NCI-H69 (cell line): ENCODE measurements at places on chromosomes 16 and 17.

- DNase-seq = peak; percentile 24
Observed at GRCh38 chr16:52436339-52437276, 110.3 kb downstream of the TOX3 start.

GRCh38 chr17:2898255-2898926 is 102.2 kb downstream of the RAP1GAP2 start:
- DNase-seq = peak; percentile 63

- no peak for DNase-seq
Observed at GRCh38 chr16:8537691-8538342, 52.5 kb downstream of the TMEM114 start.

DNA sequence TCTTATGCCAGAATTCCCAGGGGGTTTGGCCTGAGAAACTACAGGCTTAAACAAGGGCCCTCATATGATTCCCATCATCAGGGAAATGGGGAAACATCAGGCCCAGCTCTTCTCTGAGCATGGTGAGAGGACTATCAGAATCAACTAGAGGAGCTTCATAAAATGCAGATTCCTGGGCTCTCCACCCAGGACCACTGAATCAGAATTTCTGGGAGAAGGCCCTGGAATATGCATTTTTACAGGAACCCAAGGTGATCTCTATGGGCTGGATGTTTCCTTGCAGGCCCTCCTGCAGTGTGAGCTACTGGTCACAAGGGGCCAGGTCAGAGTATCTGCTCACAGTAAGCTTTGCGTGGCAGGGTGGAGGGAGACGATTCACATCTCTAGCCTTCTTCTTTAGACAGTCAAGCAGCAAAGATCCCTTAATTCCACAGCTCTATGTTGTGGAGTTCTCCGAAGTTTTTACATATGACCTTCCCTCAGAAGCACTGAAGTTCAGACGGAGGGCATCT is 38.8 kb upstream of the HOXB13 start:
- DNase-seq = no peak

DNA sequence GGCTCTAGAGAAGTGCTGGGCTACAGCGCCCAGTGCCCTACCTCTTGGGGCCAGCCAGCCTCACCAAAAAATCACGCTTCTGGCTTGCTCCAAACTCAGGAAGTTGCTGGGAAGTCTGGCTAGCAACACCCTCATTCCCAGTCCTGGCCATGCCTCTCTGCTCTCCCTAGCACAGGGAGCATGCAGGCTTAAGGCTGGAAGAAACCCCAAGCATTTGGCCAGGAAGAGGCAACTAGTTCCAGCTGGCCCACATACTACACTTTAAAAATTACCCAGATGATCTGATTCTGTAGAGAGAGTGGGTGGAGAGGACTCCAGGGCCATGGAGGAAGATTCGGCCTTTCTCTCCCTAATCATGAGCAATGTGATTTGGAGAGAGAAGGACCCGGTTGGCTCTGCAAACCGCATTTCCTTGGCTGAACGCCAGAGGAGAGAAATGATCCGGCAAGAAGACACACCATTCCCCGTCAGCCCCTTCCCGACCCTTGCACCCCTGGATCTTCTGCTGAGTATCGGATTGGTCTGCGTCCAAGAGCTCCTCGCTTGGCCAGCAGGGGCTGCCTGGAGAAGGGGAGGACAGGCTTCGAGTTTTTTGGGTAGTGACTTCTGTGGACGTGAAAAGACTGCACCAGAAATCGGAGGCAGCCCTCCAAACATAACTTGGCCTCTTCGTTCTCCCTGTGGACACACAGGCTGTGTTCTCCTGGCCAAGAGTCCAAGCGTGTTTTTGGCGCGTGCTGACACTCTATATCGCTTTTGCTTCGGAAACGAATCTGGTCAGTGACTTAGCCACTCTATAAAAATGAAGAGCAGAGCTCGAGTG is 406.3 kb downstream of the WWOX start:
- DNase-seq = no peak

- no peak for DNase-seq
Observed at GRCh38 chr16:85291302-85292148, 179.3 kb upstream of the CIBAR2 start.

DNA sequence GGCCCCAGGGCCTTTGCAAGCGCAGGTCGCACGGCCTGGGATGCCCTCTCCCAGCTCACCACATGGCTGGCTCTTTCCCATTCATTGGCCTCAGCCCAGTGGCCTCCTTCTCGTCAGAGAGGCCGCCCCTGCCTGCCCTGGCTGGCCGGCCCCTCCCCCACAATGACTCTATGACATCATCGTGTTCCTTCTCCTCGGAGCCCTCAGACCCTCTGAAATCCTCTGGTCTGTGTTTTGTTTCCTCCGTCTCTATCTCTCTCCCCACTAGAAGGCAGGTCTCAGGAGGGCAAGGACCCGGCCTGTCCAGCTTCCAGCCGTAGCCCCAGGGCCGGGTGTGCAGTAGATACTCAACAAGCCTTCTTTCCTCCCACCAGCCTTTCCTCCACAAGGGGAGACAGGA is 164.8 kb upstream of the FOXF1 start:
- DNase-seq = no peak

- DNase-seq = peak; percentile 48
Observed at GRCh38 chr16:48617711-48618148, 7.8 kb upstream of the N4BP1 start.

GRCh38 chr17:71337938-71338337 is 782.9 kb upstream of the SOX9 start:
- DNase-seq = no peak

DNA sequence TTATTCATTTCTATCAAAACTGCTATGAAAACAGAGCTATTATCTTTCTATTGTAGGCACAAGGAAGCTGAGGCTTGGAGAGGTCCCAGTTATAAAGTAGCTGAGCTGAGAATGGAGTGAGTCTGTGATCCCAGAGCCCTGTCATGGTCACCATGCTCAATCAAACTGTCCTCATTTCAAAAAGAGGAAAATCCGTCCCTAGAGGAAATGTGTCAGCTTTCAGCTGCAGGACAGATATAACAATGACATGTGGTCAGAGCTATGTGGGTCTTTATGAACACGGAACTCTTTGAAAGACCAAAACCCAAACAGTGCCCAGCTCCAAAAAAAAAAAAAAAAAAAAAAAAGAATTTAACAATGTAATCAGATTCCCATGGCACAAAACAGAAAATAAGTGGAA is 266.1 kb downstream of the XYLT1 start:
- DNase-seq = no peak

GRCh38 chr17:38848557-38848891 is 5.0 kb downstream of the RPL23 start:
- no peak for DNase-seq

GRCh38 chr17:48241131-48241591 is 133.6 kb downstream of the SNX11 start:
- peak; percentile 99 for DNase-seq

GRCh38 chr16:86758932-86759331 is 180.6 kb downstream of the FOXL1 start:
- no peak for DNase-seq

DNA sequence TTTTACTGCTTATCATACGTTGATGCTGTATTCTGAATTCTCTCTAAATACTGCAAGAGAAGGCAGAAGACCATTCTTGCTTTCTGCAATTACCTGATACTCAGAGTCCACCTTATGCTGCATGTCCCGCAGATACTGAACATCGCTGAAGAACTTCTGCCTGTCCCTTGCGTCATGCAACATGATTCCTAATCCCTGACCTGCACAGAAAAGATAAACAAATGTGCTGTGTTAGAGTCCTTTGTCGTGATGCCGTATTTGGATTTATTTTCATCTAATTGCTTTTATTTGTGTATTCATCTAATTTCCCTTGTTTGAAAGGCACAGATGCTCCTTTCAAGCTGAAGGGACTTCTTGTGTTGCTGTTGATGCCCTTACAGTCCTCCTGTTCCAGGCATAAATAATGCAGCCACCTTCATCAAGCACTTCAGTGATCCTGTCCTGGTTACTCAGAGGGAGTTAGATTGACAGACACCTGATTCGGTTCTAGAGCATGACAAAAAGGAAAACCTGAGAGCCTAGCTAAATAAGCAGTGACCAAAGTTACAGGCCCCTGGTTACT is 6.5 kb downstream of the MARCHF10 start:
- peak; percentile 71 for DNase-seq

GRCh38 chr17:13351046-13351445 is 250.7 kb downstream of the HS3ST3A1 start:
- no peak for DNase-seq

GRCh38 chr17:37859451-37859850 is 64.8 kb upstream of the TBC1D3K start:
- no peak for DNase-seq

DNA sequence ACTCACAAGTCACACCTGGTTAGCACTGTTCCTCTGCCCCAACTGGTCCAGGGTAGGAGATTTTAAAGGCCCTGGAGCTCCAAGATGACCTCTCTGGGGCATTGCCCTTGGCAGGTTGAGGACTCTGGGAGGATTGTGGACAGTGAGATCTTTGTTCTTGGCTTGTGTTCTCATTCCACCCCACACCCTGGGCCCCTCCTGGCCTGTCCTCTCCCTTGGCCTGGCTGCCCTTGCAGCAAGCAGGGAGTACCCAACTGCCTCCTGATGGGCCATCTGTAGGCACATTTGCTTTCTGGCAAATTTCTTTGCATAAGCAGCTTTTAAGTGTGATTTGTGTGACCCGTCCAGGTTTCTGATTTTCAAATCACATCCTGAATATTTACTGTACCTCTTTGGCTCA is 239.6 kb downstream of the UTP18 start:
- peak; percentile 37 for DNase-seq

GRCh38 chr16:12508054-12508453 is 295.6 kb downstream of the CPPED1 start:
- DNase-seq = no peak

- no peak for DNase-seq
Observed at GRCh38 chr17:34990921-34991365, 10.6 kb downstream of the LIG3 start.

- DNase-seq = peak; percentile 35
Observed at GRCh38 chr16:23155445-23156049, 6.3 kb upstream of the USP31 start.

GRCh38 chr17:28346199-28346580 is 10.6 kb downstream of the TNFAIP1 start:
- DNase-seq = no peak

- peak; percentile 10 for DNase-seq
Observed at GRCh38 chr17:19410875-19411620, at the start of gene RNF112. RNF112 (plus strand) TSS chr17:19411232; CDS start chr17:19411409, 177 bp downstream.

- DNase-seq = no peak
Observed at GRCh38 chr16:17228048-17228707, 242.6 kb downstream of the XYLT1 start.

- no peak for DNase-seq
Observed at GRCh38 chr16:73735018-73735417, 561.6 kb upstream of the PSMD7 start.

DNA sequence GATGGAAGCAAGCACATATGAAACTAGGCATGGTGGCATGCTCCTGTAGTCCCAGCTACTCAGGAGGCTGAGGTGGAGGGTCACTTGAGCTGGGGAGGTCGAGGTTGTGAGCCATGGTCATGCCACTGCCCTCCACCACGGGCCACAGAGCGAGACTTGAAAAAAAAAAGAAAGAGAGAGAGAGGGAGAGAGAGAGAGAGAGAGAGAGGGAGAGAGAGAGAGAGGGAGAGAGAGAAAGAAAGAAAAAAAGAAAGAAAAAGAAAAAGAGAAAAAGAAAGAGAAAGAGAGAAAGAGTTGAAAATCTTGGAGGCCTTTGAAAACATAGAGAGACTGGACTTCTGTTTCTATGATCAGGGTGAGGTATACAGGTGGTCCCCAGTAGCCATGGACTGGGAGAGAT is 15.4 kb upstream of the ARL4D start:
- DNase-seq = no peak

GRCh38 chr17:8801135-8801840 is 2.1 kb upstream of the MFSD6L start:
- peak; percentile 17 for DNase-seq

- peak; percentile 70 for DNase-seq
Observed at GRCh38 chr17:2400474-2400866, 390 bp downstream of the MNT start.

GRCh38 chr17:82033359-82034085 is 2.0 kb downstream of the RAC3 start:
- DNase-seq = no peak

DNA sequence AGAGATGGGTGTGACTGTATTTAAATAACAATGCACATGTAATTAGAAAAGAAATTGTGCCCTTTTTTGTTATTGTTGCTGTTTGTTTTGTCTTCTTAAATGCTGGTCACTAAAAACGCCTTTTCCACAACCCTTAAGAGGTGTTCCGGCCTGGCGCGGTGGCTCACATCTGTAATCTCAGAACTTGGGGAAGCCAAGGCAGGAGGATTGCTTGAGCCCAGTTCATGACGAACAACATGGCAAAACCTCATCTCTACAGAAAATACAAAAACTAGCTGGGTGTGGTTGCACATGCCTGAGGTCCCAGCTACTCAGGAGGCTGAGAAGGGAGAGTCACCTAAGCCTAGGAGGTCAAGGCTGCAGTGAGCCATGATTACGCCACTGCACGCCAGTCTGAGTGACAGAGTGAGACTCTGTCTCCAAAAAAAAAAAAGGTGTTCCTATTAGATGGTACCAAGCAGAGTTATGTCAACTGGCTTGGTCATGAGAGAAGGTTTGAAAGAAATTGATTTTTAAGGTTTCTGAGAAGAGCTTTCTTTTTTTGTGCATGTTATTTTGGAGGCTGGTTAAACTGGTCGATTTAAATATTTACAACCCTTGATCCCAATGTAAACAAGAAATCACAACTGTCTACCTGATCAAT is 23.5 kb upstream of the RFFL start:
- no peak for DNase-seq

- no peak for DNase-seq
Observed at GRCh38 chr16:66120656-66121055, 245.8 kb upstream of the CDH5 start.

- peak; percentile 90 for DNase-seq
Observed at GRCh38 chr17:39800540-39800939, 62.8 kb downstream of the GRB7 start.

- peak; percentile 82 for DNase-seq
Observed at GRCh38 chr16:49282690-49283375, 1.2 kb upstream of the CBLN1 start.

GRCh38 chr17:1022278-1023024 is 25.5 kb downstream of the TIMM22 start:
- no peak for DNase-seq

- DNase-seq = no peak
Observed at GRCh38 chr17:80018917-80019651, 16.6 kb downstream of the TBC1D16 start.

- DNase-seq = no peak
Observed at GRCh38 chr16:30113031-30113710, at the start of gene GDPD3. GDPD3 (minus strand) TSS chr16:30113537; CDS start chr16:30113478, 59 bp downstream.

GRCh38 chr16:64865069-64865696 is 256.7 kb downstream of the CDH11 start:
- peak; percentile 70 for DNase-seq

GRCh38 chr16:74738113-74738541 is 36.5 kb downstream of the FA2H start:
- peak; percentile 1 for DNase-seq
